ENCODE measurements at places on chromosomes 16 and 17. TPM values are rescaled to one million over a fixed set of nuclear protein-coding genes. Genes with fewer than 3 reads are reported as not detected.

The OR1G1 gene
- polyA plus RNA-seq = not detected

DNA sequence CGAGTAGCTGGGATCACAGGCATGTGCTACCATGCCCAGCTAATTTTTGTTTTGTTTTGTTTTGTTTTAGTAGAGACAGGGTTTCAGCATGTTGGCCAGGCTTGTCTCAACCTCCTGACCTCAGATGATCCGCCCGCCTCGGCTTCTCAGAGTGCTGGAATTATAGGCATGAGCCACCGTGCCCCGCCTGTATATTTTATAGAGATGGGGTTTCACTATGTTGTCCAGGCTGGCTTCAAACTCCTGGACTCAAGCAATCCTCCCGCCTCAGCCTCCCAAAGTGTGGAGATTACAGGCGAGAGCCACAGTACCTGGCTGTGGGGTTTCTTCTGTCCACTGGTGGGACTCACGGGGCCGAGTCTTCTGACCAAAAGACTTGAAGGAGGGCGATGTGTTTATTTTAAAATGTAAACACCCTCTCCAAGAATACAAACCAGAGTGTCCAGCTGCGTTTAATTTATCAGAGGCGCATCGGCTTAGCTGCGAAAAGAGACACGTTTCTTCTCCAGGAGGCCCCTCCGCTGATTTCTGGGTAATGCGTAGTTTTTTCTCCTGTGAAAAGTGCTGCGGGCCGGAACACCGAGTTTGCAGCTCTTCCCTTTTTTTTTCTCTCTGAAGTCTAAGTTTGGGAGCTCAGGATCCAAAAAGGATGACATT is 86.9 kb upstream of the CIBAR2 start:
- DNase-seq = no peak

The HSD17B1 gene
- 0.19 TPM for polyA plus RNA-seq

- DNase-seq = peak; percentile 6
Measured at GRCh38 chr17:18185832-18186626, 2.4 kb downstream of the ALKBH5 start.

The SLFN5 gene
- 8.8 TPM for polyA plus RNA-seq

- DNase-seq = no peak
Measured at GRCh38 chr17:13405080-13405479, 196.6 kb downstream of the HS3ST3A1 start.

- DNase-seq = no peak
Measured at GRCh38 chr17:33447090-33447489, 154.0 kb upstream of the ASIC2 start.

The LGALS9B gene
- polyA plus RNA-seq = not detected

DNA sequence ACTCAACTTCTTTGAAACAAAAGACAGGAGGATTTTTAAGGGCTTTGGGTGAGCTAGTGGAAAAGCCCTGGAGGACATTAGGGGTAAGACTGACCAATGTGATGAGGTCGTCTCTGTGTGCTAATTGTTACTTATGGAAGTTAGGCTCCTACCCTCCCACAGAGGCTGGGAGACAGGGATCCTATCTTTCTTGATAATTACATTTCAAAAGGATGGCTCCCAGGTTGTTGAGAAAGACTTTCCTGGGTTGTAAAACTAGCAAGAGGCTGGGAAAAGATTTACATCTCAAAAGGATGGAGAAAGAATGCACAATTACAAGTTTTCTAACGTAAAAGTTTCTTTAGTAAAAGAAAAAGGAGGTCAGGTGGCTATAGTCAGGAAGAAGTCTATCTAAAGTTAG is 605.8 kb upstream of the GOT2 start:
- DNase-seq = no peak

The SMPD3 gene
- 0.40 TPM for polyA plus RNA-seq

The GPRC5C gene
- polyA plus RNA-seq = 0.47 TPM

The TPSG1 gene
- not detected for polyA plus RNA-seq

GRCh38 chr17:14712611-14713021 is 411.7 kb downstream of the HS3ST3B1 start:
- peak; percentile 38 for DNase-seq

DNA sequence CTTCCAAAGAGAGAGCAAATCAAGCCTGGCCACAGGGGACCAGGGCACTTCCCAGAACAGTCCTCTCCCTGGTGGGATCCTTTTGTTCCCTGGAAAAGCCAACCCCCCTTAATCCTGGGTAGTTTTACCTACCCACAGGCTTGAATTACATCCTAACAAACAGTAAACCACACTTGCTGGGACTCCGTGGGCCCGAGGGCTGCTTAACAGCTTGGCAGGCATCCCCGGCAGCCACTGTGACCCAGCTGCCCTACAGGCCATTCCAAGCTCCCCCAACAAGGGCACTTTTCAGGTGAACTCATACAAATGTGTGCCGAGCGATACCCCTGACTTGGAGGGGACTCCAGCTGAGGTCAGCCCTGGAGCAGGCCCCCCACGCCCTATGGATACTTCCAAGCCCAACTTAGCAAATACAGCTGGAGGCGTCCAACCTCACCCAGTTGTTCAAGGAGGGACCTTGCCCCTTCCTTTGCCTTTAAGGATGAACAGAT is 26.4 kb downstream of the ADCY9 start:
- no peak for DNase-seq

DNA sequence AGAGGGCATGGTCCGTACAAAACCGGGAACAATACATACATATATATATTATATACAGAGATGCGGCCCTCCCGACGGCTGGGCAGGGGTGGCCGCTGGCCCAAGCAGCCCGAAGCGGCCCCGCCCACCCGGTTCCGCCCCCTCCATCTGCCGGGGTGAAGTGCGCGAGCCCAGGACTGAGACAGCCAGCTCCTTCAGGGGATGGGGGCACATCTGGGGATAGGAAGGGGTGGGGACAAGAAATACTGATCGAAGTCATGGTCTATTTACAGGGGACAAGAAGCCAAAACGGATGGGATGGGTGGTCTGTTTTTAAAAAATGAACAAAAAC is 3.8 kb upstream of the SAMD14 start:
- DNase-seq = no peak
